ENCODE measurements at places on chromosomes 6 and 20.

DNA sequence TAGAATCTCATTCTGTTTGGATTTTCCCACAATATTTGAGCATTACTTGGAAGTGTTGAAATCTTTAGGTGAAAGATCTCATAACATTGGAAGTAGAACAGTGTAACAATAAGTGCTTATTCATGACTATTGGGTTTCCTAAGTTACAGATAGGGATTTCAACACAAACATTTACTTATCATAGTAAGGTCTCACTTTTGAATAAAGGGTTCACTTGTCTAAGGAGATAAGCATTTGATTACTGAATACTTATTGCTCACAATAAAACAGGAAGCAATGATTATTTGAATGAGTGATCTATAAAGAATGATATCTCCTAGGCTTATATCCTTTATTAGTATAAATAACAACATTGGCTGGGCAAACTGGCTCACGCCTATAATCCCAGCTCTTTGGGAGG, 14.8 kb downstream of the DDX43 start:
- DNase-seq = no peak

GRCh38 chr6:34674268-34674639, 22.3 kb downstream of the ILRUN start:
- DNase-seq = no peak

GRCh38 chr6:79438030-79438429, 99.2 kb downstream of the LCA5 start:
- DNase-seq = no peak

- DNase-seq = no peak
Measured at GRCh38 chr6:44572346-44572745, 184.8 kb downstream of the CDC5L start.

GRCh38 chr20:36060676-36061075, 92.3 kb downstream of the CNBD2 start:
- DNase-seq = no peak

- DNase-seq = peak; percentile 41
Measured at GRCh38 chr20:2244993-2245392, 50.8 kb upstream of the TGM3 start.

DNA sequence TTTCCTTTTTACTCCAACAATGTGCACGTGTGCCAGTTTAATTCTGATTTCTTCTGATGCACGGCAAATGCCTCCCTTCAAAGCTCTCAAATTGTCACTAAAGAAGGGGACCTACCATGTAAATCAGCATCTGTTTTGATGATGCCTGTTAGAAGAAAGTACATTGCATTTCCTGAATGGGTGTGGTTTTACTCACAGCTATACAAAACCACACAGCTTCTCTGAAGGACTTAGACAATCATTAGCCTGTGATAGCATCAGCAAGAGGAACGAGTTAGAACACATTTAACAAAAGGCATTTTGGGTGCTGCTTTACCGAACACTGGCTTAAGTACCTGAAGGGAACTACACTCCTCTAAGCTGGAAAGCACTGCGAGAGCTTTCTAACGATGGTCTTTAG, 109.4 kb downstream of the ATXN1 start:
- DNase-seq = no peak

GRCh38 chr6:7732228-7732627, 6.3 kb downstream of the BMP6 start:
- DNase-seq = no peak

DNA sequence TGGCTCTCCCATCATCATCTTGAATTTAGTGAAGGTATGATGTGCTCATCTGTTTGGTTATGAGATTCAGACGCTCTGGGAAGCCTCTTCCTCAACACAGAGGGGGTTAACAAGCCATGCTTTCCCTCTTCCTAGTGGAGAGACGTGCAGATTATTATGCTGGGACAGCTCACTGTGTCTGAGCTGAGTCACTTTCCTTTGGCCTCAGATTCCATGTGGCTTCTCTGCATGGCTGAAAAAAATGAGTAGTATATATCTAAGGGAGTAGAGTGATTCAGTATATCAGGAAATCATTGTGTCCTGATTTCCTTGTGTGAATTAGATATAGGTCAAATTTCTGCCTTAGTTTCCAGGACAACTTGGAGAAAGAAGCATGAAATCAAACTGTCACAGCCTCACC, 52.6 kb downstream of the FIG4 start:
- DNase-seq = no peak

DNA sequence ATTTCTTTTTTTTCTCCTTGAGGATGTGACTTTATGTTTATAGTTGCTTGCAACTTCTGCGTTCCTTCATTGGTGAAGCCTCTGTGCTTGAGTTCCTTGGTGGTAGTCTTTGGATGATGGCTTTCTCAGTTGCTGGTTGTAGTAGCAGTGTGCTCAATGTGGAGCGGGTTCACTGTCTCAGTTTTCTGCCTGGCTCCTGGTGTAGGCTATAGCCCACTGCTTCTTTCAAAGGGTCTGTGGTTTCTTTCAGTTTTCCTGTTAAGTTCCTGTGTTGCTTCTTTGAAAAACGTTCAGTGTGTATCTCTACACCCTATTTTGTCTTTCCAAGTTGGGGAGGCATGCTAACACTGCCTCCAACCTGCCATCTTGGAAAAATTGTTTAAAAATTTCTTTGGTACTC, 33.9 kb upstream of the ZBTB24 start:
- DNase-seq = no peak
